ENCODE measurements at places on chromosomes 5 and 9. TPM values are rescaled to one million over a fixed set of nuclear protein-coding genes. Genes with fewer than 3 reads are reported as not detected.

Gene BSPRY
- total RNA-seq = 18.8 TPM

Gene PCDHB3
- total RNA-seq = 9.1 TPM

Gene LRRC70
- total RNA-seq = 0.77 TPM

GRCh38 chr9:81002242-81002641, 687.1 kb downstream of the TLE1 start:
- DNase-seq = no peak
- H3K4me1 ChIP-seq = peaks cover 1% of the 10 kb centered on the region
- no peaks in the 10 kb centered on the region for H3K27me3 ChIP-seq

- no peak overlapping the region for H3K27ac ChIP-seq
- peaks cover 3% of the 10 kb centered on the region for H3K4me1 ChIP-seq
- no peak for DNase-seq
- H3K4me3 ChIP-seq = no peak overlapping the region
- H3K27me3 ChIP-seq = peaks cover 4% of the 10 kb centered on the region
Observed at GRCh38 chr5:133932441-133933168, 35.8 kb downstream of the C5orf15 start.

- peaks cover 3% of the 10 kb centered on the region for H3K27me3 ChIP-seq
- no peak overlapping the region for H3K4me3 ChIP-seq
- no peaks in the 10 kb centered on the region for H3K4me1 ChIP-seq
- no peak for DNase-seq
- H3K27ac ChIP-seq = no peak overlapping the region
Observed at GRCh38 chr5:9015937-9016270, 530.0 kb downstream of the SEMA5A start.

GRCh38 chr5:150611026-150611425, 29.4 kb upstream of the SYNPO start:
- H3K4me1 ChIP-seq = peaks cover 4% of the 10 kb centered on the region
- no peak overlapping the region for H3K4me3 ChIP-seq
- peaks cover 13% of the 10 kb centered on the region for H3K27me3 ChIP-seq
- no peak overlapping the region for H3K27ac ChIP-seq
- no peak for DNase-seq
- no peaks in the 10 kb centered on the region for H3K36me3 ChIP-seq
